ENCODE measurements at places on chromosomes 12 and 14. TPM values are rescaled to one million over a fixed set of nuclear protein-coding genes. Genes with fewer than 3 reads are reported as not detected.

Gene SCN8A
- total RNA-seq = 0.23 TPM

Gene SYNDIG1L
- total RNA-seq = not detected

Gene IGFBP6
- total RNA-seq = 128 TPM

Gene YAF2
- total RNA-seq = 8.5 TPM

Gene RD3L
- not detected for total RNA-seq

Measured in hair follicular keratinocyte (primary cell).